DND-41 (cell line): ENCODE measurements at places on chromosomes 12 and 14.

DNA sequence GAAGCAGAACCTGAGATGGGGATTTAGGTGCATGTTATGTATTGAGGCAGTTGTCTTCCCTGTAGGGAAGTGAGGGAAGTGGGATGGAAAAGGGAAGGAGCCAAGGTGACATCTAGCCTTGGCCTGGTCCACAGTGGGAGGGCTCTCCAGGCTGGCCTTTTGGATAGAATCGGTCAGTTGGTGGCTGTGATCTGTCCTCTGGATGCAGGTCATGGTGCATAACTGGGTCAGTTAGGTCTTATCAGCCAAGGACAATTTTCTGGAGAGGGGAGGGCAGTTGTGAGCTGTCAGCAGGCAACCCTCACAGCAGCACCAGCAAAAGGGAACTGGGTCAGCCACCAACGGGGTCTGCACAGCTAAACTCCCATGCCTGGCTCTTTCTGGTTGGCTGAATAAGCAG, 9.6 kb downstream of the SERPINA12 start:
- no peak overlapping the region for H3K4me3 ChIP-seq
- H3K27me3 ChIP-seq = peaks cover 4% of the 10 kb centered on the region
- no peaks in the 10 kb centered on the region for H3K4me1 ChIP-seq
- no peak for DNase-seq

DNA sequence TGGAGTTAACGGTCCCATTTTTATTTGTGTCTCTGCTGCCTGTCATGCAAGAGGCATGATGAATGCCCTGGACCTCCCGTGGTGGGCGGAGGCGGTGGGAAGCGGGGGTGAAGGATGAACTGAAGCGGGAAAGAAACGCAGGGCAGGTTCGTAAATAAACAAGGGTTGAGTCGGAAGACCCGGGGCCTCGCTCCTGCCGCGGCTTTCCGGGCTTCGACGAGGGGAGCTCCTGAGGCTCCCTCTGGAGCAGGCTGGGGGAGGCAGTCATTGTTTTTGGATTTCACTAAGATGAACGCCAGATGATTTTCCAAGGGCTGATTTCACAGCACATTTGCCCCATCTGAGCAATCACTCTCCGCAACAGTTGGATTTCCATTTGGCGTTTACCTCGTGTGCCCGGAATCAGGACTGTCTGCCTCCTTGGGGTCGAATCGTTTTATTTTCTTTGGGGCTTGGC, 130.2 kb downstream of the SLC38A6 start:
- no peak for DNase-seq
- no peak overlapping the region for H3K4me3 ChIP-seq
- H3K36me3 ChIP-seq = no peaks in the 10 kb centered on the region
- no peak overlapping the region for H3K27ac ChIP-seq
- H3K4me1 ChIP-seq = no peaks in the 10 kb centered on the region
- no peaks in the 10 kb centered on the region for H3K27me3 ChIP-seq

GRCh38 chr14:47778631-47779030, 103.2 kb upstream of the MDGA2 start:
- DNase-seq = no peak
- H3K4me3 ChIP-seq = no peak overlapping the region
- no peak overlapping the region for H3K27ac ChIP-seq
- H3K4me1 ChIP-seq = no peaks in the 10 kb centered on the region

GRCh38 chr12:114981036-114981435, 297.1 kb upstream of the TBX3 start:
- H3K27me3 ChIP-seq = no peaks in the 10 kb centered on the region
- H3K4me3 ChIP-seq = no peak overlapping the region
- H3K4me1 ChIP-seq = no peaks in the 10 kb centered on the region
- H3K36me3 ChIP-seq = no peaks in the 10 kb centered on the region

DNA sequence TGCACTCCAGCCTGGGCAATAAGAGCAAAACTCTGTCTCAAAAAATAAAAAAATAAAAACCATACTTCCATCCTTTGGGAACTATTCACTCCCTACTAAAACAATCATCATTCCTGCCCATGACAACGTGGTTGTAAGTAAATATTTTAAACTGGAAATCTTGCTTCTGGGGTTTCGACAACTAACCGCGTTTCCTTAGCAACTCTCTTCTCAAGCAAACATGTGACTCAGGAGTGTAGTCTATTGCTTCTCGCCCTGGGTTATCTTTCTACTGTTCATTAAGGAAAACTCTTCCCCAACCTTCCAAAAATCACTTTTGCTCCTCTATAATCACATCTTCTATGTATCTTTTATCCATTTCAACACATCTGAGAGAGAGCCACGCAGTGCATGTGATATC, 21.8 kb downstream of the APPL2 start:
- H3K27ac ChIP-seq = no peak overlapping the region
- H3K4me3 ChIP-seq = no peak overlapping the region
- H3K4me1 ChIP-seq = no peaks in the 10 kb centered on the region
- no peaks in the 10 kb centered on the region for H3K27me3 ChIP-seq

DNA sequence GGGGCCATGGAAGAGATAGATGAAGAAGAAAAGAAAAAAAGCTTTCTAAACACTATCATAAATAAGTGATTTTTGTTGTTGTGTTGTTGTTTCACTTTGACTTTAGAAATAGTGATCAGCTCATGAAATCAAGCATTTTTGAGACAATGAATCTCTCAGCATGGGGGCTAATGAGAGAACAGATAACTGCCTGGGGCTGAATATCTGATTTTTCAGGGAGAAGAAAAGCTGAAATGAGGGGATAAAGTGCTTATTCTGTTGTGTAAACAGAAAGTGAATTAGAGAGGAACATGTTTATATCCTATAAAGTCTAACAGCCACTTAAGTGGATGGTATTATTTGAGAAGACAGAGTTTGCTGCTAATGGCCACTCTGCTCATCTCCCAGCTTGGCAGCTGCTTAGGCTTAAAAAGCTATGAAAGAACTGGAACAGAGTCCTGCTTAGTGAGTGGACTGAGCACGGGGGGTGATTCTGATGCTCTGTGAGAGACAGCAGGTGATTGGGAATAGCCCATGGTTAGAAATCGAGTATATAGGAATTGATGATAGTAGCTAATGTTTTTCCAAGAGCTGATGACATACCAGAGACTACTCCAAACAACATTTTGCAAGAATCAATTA, 646.1 kb upstream of the TMEM132C start:
- H3K27me3 ChIP-seq = no peaks in the 10 kb centered on the region
- H3K36me3 ChIP-seq = no peaks in the 10 kb centered on the region
- no peak overlapping the region for H3K4me3 ChIP-seq

DNA sequence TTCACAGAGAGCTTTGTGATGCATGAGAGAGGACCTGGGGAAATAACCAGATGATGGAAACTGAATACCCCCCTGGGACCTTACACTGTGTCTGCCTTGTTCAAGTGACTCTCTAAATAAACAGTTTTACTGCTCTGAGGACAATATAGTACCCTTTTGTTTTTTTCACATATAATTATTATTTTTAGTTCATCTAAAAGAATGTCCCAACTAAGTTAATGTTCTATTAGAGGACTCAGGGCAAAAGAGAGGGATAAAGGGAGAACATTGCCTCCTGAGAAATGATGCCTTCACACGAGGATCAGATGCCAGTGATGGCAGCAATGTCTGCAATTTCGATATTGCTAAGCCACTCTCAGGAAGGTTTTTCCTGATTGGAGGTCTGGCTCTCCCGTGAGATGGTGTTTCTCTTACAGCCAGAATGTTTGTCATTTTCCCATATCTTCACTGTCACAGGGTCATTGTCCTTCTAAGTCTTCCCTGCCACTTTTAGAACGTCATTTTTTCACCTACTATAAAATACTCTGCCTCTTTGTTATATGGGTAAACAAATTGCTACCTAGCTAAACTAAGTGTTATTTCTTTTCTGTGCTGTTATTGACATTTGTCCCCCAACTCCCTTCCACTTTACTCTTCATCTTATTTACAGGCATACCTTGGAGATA, 201.6 kb downstream of the RAD51B start:
- H3K36me3 ChIP-seq = no peaks in the 10 kb centered on the region
- DNase-seq = no peak
- H3K27me3 ChIP-seq = no peaks in the 10 kb centered on the region
- no peak overlapping the region for H3K27ac ChIP-seq
- no peaks in the 10 kb centered on the region for H3K4me1 ChIP-seq

GRCh38 chr14:102986810-102987579, 64.5 kb downstream of the AMN start:
- DNase-seq = no peak
- no peaks in the 10 kb centered on the region for H3K4me1 ChIP-seq
- H3K4me3 ChIP-seq = no peak overlapping the region
- H3K27me3 ChIP-seq = no peaks in the 10 kb centered on the region

GRCh38 chr14:80313806-80314205, 102.5 kb upstream of the DIO2 start:
- no peaks in the 10 kb centered on the region for H3K27me3 ChIP-seq
- no peak for DNase-seq
- no peaks in the 10 kb centered on the region for H3K36me3 ChIP-seq
- H3K4me1 ChIP-seq = no peaks in the 10 kb centered on the region

DNA sequence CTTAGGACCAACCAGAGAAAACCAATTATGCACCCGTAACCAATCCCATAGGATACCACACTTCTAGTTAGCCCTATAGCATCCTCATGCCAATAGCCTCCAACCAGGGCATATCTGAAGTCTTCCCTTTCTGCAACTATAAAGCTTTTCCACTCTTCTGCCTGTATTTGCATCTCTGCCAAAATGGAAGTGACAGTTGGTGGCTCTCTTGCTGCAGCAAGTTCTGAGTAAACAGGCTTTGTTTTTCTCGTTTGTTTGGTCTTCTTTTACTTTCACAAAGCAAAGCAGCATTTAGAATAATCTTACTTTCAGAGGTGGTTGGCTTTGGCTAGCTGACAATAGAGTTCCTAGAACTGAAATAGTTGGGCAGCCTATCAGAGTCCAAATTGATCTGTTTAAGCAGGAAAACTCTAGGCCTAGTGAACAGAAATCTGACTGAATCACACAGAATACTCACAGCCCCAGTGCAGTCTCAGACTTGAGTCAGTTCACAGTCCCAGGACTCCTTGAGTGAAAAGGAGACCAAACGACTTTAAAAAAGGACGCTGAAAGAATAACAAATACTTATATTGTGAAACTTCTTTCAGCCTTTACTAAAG, 1029.7 kb upstream of the LRFN5 start:
- H3K27ac ChIP-seq = no peak overlapping the region
- no peaks in the 10 kb centered on the region for H3K27me3 ChIP-seq
- no peaks in the 10 kb centered on the region for H3K36me3 ChIP-seq
- no peaks in the 10 kb centered on the region for H3K4me1 ChIP-seq
- no peak overlapping the region for H3K4me3 ChIP-seq

GRCh38 chr12:115758183-115758582, 519.3 kb downstream of the MED13L start:
- H3K4me3 ChIP-seq = no peak overlapping the region
- no peak for DNase-seq
- no peaks in the 10 kb centered on the region for H3K36me3 ChIP-seq

DNA sequence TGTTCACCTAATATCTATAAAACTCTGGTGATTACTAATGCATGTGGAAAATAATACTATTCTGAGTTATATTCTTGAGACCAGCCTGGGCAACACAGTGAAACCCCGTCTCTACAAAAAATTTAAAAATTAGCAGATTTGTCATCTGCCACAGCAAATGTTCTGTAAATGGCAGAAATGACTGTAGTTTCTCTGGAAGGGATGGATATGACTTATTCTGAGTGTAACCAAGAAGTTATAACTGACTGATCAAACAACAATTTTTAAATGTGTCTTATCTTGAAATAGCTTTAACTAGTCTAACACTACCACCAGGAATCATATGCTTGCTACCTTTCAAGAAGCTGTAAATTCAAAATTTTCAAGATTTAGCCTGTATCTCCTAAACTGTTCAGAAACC, 88.7 kb downstream of the PLBD1 start:
- DNase-seq = no peak
- H3K36me3 ChIP-seq = peaks cover 72% of the 10 kb centered on the region
- H3K27me3 ChIP-seq = no peaks in the 10 kb centered on the region

DNA sequence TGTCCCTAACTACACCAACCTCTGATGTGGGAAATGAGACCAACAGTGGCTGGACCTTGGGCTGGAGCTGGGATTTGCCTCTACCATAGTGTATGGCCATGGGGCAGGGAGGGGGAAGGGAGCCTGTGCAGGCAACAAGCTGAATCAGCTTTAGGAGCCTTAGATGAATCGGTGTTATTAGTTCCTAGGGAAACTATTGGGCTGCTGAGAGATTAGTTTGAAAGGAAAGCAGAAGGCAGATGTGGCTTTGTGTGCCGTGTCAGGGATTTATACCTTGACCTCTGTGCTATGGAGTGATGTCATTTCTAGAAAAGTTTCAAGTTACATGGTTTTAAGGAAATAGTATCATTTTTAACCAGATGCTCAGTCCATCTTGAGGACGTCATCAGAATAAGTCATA, 19.5 kb upstream of the GAS2L3 start:
- no peaks in the 10 kb centered on the region for H3K27me3 ChIP-seq
- no peak overlapping the region for H3K4me3 ChIP-seq
- no peak overlapping the region for H3K27ac ChIP-seq

DNA sequence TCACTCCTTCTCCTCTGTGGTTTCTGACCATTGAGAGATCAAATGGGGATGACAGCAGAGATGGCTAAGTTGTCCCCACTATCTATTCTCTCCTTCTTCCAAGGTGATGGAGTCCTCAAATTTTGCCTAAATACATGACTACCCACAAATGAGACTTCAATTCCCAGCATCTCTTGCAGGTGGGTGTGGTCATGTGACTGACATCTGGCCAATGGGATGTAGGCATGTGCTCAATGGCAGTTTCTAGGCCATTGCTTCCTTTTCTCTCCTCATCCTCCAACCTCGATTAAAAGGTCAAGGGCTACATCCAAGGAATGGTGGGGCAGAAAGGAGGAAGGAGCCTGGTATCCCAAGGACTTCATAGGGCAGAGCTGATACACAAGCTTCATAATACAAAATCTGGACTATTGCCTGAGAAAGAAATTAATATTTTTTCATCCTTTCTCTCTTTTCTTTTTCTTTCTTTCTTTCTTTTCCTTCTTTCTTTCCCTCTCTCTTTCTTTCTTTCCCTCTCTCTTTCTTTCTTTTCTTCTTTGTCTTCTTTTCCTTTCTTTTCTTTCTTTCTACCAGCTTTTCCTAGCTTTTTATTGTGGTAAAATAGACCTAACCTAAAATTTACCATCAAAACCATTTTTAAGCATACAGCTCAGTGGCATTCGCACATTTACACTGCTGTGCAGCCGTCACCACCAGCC, 100.9 kb upstream of the PRB2 start:
- no peak for DNase-seq
- H3K4me1 ChIP-seq = no peaks in the 10 kb centered on the region
- H3K27me3 ChIP-seq = no peaks in the 10 kb centered on the region

GRCh38 chr14:50230401-50230700, 1.0 kb downstream of the SOS2 start:
- peaks cover 6% of the 10 kb centered on the region; the same call in 1 of the 2 replicates for H3K36me3 ChIP-seq
- peaks cover 30% of the 10 kb centered on the region for H3K4me1 ChIP-seq
- no peak for DNase-seq
- no peaks in the 10 kb centered on the region for H3K27me3 ChIP-seq

- H3K27me3 ChIP-seq = no peaks in the 10 kb centered on the region
- no peak overlapping the region for H3K4me3 ChIP-seq
Measured at GRCh38 chr14:52961060-52961639, 10.3 kb upstream of the FERMT2 start.

- peaks cover 13% of the 10 kb centered on the region for H3K4me1 ChIP-seq
- no peak overlapping the region for H3K4me3 ChIP-seq
Measured at GRCh38 chr12:123040106-123040505, 59.6 kb downstream of the ARL6IP4 start.
